ENCODE measurements at places on chromosomes 11 and 22. TPM values are rescaled to one million over a fixed set of nuclear protein-coding genes. Genes with fewer than 3 reads are reported as not detected.

JAML gene
- total RNA-seq, result not detected

RAB3IL1 gene
- total RNA-seq, result 4.3 TPM

GLYAT gene
- not detected for total RNA-seq

WBP2NL gene
- 0.46 TPM for total RNA-seq

DBX1 gene
- total RNA-seq, result not detected

PLCB3 gene
- total RNA-seq, result 23.8 TPM

OR51F1 gene
- not detected for total RNA-seq

PGA5 gene
- not detected for total RNA-seq

SIRT3 gene
- 10.2 TPM for total RNA-seq

RBM14 gene
- total RNA-seq, result 16.2 TPM

SLC22A12 gene
- total RNA-seq, result not detected

LIF gene
- total RNA-seq, result 17.3 TPM

RAD9A gene
- total RNA-seq, result 2.4 TPM

HBB gene
- total RNA-seq, result not detected

MPZL3 gene
- total RNA-seq, result 0.28 TPM

GGTLC3 gene
- not detected for total RNA-seq

Data from smooth muscle cell of bladder (primary cell).